ENCODE measurements at places on chromosomes 1 and 21. TPM values are rescaled to one million over a fixed set of nuclear protein-coding genes. Genes with fewer than 3 reads are reported as not detected.

- no peak for DNase-seq
Observed at GRCh38 chr1:12142891-12143630, 23.7 kb upstream of the TNFRSF1B start.

- DNase-seq, result no peak
Observed at GRCh38 chr1:6041432-6042062, 4.1 kb upstream of the KCNAB2 start.

GRCh38 chr1:37362594-37363385 is 111.6 kb upstream of the ZC3H12A start:
- no peak for DNase-seq

GRCh38 chr1:79568411-79568810 is 561.9 kb upstream of the ADGRL4 start:
- DNase-seq, result no peak

GRCh38 chr1:106677721-106678120 is 378.8 kb upstream of the PRMT6 start:
- no peak for DNase-seq

- DNase-seq, result peak; percentile 46
Observed at GRCh38 chr21:34630536-34631143, 15.7 kb upstream of the RCAN1 start.

- no peak for DNase-seq
Observed at GRCh38 chr21:42426424-42426823, 22.7 kb downstream of the UBASH3A start.

DNA sequence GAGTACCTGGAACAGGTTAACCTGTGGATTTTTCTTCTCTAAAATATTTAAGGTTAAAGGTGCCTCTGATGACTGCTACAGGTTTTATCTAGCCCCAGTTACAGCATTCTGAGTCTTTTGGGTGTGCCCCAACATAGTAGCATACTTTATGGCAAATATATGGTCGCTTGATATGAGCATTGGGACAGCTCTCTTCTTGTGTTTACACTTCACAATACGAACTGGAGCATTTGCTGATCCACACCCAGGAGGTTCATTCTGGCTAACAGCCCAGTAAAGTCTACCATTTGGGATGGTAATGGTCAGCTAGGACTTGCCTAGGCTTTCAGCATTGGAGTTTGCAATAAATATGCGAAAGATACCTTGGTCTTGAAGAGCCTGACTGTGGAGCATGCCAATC is 101.3 kb downstream of the DISP1 start:
- DNase-seq, result no peak

DNA sequence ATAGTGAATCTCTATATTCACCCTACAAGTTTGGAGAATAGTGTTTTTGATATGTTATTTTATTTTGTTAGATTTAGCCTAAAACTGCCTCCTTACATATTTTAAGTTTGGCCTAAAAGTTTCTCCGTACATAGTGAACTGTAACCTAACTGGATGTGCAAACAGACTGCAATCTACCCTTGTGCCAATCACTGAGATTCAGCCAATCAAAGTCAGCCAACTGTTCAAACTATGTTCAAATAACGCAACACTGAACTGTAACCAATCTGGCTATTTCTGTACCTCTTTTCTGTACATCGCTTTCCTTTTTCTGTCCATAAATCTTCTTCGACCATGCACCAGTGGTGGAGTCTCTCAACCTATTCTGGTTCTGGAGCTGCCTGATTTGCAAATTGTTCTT is 11.8 kb upstream of the DMRTB1 start:
- no peak for DNase-seq

The LAD1 gene
- not detected for total RNA-seq

DNA sequence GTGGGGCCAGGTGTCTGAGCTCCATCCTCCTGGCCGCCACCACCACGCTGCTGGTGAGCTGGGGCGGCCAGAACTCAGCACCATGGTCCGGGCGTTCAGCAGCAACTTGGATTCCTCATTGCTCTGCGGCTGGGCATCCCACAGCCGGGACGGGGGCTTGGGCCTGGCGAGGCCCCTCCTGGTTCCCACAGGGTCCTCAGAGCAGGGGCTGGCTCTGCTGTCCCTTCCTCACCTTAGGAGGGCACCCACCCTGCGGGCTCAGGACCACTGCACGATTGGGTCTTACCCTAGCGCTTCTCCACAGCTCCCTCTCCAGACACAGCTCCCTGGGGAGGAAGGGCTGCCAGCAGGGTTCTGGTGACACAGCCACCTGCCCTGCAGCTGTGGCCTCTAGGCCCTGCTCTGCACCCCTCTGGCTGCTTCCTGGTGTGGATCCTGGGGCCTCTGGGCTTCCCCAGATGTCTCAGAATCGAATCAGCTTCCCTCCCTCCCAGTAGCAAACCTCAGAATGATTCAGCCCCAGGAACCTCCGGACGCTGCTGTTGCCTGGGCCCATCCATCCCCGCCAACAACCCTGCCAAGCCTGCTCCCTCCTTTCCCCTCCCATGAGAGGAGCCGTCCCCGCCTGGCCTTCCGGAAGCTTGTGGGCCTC is 25.0 kb downstream of the CRYAA start:
- DNase-seq, result no peak

- DNase-seq, result no peak
Observed at GRCh38 chr1:230375780-230376179, 50.4 kb downstream of the PGBD5 start.

The CRNN gene
- total RNA-seq, result not detected

DNA sequence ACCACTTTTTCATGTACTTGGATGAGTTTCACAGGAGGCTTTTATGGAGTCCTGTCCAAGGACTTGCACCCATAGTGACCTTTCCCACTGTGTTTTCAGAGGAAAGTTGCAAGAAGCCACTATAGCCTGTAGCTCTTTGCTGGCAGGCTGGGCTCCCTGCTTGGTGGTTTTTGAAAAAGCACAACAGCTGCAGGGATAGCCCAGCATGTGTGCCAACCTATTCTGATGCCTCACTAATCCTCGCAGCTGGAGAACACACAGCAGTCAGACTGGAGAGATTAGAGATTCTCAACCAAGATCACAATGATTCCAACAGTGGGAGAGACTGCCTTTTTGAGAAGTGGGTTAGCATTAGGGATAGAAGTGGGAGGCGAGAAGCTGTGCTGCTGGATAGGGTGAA is 24.1 kb upstream of the ARHGEF11 start:
- no peak for DNase-seq

The S100A12 gene
- total RNA-seq, result not detected

GRCh38 chr1:12615865-12616708 is 1.9 kb downstream of the DHRS3 start:
- DNase-seq, result no peak

The ADAM30 gene
- not detected for total RNA-seq

GRCh38 chr1:232554409-232554808 is 75.5 kb downstream of the SIPA1L2 start:
- no peak for DNase-seq

GRCh38 chr1:170630977-170631376 is 33.0 kb upstream of the PRRX1 start:
- DNase-seq, result no peak

GRCh38 chr1:204367193-204367858 is 7.6 kb upstream of the PLEKHA6 start:
- DNase-seq, result no peak

- no peak for DNase-seq
Observed at GRCh38 chr1:43293896-43294760, 6.7 kb upstream of the TIE1 start.

GRCh38 chr1:245684571-245684970 is 529.8 kb downstream of the KIF26B start:
- no peak for DNase-seq

DNA sequence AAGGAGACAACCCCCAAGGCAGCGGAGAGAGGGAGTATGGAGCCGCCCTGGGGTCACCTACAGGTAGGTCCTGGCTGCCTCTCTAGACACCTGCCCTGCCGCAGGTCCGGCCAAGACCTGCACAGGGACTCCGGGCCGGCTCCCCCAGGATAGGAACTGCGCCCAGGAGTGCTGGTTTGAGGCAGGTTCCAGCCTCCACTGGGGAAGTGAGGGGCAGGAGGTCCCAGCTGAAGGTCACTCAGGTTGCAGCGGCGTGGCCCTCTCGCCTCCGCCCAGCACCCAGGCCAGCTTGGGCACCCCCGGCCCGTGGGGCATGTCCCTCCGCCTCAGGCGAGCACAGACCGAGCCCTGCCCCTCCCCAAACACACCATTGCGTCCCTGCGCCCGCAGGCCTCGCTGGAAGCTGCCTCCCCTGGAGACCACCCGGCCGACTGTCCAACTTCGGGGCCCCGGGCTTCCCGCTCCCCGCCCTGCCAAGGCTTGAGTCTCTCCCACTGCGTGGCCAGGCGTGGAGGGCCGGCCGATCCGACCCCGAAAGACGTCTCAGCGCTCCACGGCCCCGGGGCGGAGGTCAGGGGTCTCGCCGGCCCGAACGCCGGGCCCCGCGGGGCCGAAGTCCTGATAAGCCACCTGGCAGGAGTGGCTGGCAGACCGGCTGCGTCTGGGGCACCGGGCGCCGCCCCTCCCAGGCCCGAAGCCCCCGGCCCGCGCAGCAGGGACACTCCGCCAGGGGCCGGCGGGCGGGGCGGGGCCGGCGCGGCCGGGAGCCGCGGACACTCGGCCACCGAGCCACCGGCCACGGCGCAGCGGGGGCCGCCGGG is 1.4 kb upstream of the SKI start:
- no peak for DNase-seq

DNA sequence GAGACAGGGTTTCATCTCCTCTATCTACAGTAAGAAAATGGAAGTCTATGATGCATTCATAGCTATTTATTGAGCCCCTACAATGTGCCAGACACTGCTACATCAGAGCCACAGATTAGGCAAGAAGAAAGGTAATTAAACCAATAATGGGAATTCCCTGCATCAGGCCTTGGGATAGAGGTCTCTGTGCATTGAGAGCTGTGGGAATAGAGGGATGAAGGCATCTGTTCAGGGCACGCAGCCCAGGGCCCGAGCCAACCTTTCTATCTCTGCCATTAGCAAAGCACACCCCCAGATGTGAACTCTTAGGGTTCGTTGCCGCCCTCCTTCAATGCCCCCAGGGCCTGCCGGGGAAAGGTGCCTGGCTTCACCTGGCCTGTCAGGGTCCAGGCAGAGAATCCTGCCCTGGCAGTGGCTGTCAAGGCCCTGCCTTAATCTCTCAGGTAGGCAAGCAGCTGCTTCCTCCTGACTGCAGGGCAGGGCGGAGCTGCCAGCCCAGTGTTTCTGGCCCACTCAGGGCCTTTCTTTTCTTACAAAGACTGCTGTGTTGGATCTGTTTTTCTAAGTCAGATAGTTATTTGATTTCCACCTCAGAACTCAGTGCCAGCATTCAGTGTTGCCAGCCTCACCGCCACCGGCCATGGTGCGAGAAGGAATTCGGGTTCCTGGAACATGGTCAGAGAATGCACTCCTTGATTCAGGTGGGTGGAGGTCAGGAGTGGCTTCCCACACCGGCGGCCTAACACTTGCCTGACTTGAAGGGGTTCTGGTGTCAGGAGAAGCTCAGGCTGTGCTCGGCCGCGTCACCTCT is 76.1 kb downstream of the PGM1 start:
- no peak for DNase-seq

DNA sequence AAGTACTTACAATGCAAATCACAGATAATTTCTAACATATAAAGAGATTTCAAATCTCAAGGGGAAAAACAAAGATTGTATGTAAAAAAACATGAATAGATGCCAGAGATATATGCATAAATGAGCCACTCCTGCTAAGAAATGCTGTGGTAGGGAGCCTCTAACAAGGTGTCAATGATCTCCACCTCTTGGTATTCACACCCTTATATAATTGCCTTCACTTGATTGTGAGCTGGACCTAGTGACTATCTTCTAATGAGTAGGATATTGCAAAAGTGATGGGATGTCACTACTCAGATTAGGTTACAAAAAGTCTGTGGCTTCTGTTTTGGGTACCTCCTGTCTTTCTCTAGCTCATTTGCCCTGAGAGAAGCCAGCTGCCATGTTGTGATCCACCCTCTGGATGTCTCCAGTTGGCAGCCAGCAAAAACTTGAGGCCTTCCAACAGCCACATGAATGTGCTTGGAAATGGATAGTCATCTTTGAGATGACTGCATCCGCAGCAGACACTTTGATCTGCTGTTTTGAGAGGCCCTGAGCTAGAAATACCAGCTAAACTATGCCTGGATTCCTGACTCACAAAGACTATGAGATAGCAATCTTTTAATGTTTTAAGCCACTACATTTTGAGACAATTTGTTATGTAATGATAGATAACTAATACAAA is 196.1 kb upstream of the FGGY start:
- DNase-seq, result no peak

The FAM151A gene
- total RNA-seq, result not detected

GRCh38 chr1:235648954-235649367 is 623 bp downstream of the GNG4 start:
- DNase-seq, result peak; percentile 46

DNA sequence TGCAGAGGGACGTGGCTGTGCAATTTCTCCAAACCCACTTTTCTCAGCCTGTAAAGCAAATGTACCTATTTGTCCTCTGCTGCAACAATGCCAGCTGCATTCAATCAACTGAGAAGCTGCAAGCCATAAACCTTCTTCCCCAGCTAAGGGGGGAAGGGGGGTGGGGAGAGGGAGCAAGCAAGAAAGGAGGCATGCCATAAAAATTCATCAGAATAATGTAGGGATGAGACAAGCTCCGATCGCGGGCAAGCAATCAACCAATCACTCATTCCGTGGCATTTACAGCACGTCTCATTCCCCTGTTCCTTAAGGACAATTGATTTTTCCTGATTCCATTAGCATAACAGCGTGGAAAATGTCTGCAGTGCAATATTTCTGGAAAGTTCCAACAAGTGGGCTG is 144.8 kb downstream of the DMRTA2 start:
- DNase-seq, result no peak

The LCE1D gene
- total RNA-seq, result not detected

DNA sequence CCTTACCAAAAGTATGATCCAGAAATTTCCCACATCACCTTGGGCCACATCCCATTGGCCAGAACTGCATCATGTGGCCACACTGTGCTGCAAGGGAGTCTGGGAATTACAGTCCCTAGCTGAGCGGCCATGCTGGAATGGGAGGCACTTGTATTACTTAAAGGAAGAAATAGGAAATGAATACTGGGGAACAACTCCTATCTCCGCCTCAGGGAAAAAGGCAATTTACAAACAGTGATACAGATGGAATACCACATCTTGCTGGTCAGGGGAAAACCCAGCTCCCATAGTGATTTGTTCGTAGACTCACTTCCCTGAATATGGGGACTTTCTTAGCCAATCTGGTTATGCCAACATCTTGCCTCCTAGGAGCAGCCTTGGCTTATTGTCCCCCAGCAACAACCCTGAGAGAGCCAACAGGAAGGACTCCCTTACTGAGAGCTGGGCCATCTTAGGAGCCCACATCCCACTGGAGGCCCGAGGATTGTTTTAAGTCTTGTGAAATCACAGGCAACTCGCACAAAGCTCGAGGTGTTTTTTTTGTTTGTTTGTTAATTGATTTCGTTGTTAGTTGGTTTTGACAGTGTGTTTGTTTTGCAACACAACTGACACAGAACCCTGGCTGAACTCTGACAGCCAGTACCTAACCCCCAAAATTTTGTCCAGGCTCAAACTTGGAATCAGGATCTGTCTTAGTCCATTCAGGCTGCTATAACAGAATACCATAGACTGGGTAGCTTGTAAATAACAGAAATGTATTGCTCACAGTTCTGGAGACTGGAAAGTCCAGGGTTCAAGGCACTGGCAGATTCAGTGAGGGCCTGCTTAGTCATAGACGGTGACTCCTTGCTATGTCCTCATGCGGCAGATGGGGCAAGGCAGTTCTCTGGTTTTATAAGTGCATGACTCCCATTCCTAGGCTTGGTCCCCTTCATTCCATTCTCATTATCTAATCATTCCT is 14.9 kb downstream of the CDA start:
- no peak for DNase-seq

GRCh38 chr1:12149791-12150175 is 17.0 kb upstream of the TNFRSF1B start:
- no peak for DNase-seq

Measured in NCI-H460 (cell line).